ENCODE measurements at places on chromosomes 4 and X. TPM values are rescaled to one million over a fixed set of nuclear protein-coding genes. Genes with fewer than 3 reads are reported as not detected.

Gene OPRPN
- not detected for total RNA-seq

Gene SHROOM3
- not detected for total RNA-seq

Gene GAGE13
- total RNA-seq, result not detected

Gene UGT2B15
- total RNA-seq, result not detected

Gene TBC1D9
- total RNA-seq, result not detected

Gene PFKFB1
- total RNA-seq, result 0.50 TPM

Gene ARSJ
- total RNA-seq, result 0.19 TPM

Gene MAP7D3
- 18.3 TPM for total RNA-seq

Gene FREM3
- not detected for total RNA-seq

Gene FAM53A
- 2.6 TPM for total RNA-seq

Gene MAGEA12
- total RNA-seq, result not detected

Gene INTU
- 0.15 TPM for total RNA-seq

Gene KIF4A
- total RNA-seq, result 30.3 TPM

Gene UNC5C
- total RNA-seq, result not detected
